NCI-H2107 (cell line): ENCODE measurements at places on chromosomes 2 and 18.

DNA sequence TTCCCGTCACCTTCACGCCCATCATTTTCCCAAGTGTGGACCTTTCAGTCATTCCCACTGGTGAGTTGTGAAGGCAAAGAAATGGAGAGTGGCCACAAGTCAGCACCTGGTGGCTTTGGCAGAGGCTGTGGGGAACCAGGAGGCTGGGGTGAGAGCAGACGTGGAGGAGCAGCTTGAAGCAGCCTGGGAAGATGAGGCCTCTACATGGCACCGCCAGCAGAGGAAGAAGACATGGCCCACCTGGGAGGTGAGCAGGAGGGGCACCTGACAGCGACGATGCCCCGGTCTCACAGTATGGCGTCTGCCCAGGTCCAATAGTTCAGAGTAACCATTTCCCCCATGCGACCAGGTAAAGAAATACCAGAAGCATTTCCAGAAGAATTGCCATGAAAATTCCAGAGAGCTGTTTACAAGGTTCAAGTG, 69.0 kb downstream of the TPO start:
- DNase-seq = no peak

DNA sequence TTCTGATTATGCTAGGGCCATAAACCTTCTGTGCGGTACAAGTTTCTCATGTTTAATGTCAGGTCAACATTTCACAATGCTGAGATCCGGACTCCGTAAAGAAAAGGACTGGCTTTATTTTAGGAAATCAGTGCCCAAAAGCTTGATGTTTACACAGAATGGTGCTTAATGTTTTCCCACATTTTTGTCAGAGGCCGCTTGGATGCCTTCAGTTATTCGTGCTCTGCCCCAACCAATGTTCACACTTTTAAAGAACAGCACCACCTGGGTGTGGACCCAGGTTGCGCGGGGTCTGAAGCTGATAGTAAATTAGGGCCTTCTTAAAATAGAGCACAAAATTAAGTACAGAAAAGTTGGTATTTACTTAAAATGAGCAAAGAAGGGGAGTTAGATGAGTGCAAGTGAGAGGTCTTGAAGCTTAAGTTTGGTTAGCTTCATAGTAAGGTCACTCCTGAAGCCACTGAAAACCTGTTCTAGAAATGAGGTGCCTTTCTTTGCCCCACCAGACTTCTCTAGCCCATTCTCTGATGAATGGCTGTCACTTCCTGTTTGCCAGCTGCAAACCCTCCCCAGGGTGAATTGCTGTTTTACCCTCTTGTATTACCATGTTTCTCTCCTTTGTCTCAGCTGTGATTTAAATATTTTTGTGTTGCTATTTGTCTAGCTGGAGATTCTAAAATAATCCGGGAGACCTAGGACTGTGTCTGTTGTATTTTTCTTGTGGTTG, 20.5 kb downstream of the SLC3A1 start:
- no peak for DNase-seq

- peak; percentile 18 for DNase-seq
Measured at GRCh38 chr2:48755473-48755872, at the start of gene LHCGR. Gene LHCGR, minus strand, starts transcription at chr2:48755724. Its CDS starts 53 bp downstream, at chr2:48755671.

GRCh38 chr2:143584936-143585335, 455.7 kb downstream of the ARHGAP15 start:
- no peak for DNase-seq

DNA sequence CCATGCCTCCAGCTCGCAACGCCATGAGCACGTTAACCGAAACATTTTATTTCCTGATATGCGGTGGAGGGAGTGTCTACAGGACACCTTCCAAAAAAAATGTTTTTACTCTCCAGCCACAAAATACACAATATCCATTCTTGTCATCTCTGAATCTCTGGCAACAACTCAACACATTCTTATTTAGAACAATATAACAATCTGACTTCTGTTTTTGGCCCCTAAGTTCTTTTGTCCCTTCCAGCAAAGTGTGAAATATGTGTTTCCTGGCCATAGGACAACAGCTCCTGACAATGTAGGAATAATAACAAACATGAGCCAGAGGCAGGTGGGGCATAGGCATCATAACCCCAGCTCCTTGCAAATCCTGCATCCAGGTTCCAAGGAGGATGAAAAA, 163.0 kb downstream of the DDX1 start:
- no peak for DNase-seq

DNA sequence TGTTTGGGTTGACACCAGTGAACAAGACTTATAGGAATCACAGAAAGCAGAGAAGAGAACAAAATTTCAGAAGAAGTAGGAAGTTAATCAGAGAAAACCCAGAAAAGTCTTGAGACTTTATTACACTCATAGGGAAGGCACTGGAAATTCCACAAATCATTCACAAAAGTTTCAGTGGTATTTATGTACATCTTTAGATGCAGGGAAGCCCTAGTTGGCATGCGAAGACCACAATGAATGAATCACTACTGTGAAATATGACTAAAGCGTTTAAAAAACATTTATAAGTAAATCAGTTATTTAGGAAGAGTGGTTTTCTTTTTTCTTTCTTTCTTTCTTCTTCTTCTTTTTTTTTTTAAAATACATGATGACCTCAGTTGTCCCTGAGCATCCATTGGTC, 105.1 kb downstream of the NUP35 start:
- no peak for DNase-seq

GRCh38 chr18:78612318-78612717, 367.3 kb upstream of the SALL3 start:
- DNase-seq = no peak

- DNase-seq = no peak
Measured at GRCh38 chr2:23565814-23566213, 180.8 kb downstream of the KLHL29 start.

- no peak for DNase-seq
Measured at GRCh38 chr2:213551526-213551925, 267.3 kb downstream of the SPAG16 start.

- no peak for DNase-seq
Measured at GRCh38 chr2:18238209-18238608, 322.2 kb downstream of the RDH14 start.

DNA sequence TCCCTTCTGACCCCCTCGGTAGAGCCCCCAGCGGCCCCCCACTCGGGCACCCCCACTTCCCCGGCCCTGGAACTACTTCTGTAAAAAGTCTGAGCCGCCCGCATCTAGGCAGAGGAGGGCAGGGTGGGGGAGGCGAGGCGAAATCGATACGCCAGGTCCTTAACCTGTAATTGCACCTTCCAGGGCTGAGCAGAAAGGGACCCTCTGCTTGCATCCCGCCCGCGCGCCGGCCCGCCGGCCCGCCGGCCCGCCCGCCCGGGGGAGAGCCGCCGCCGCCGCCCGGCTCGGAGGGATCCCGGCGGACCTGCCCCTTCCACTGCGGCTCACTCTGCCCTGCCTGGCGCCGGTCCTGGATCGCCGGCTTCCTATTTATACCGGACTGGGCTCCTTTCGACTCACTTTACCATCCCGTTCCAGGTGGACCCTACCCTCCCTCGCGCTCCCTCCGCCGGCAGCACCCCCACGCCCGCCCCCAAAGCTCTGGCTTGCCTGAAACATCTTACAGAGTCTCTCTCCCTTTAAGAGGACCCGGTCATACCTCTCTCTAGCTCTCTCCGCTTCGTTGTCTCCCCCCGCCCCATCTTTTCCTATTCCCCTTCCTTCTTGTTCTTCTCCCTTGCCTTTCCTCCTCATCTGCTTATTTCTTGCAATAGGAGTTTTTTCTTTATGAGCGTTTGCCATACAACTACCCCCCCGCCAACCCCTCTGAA, 797 bp downstream of the KLHL14 start:
- DNase-seq = no peak

DNA sequence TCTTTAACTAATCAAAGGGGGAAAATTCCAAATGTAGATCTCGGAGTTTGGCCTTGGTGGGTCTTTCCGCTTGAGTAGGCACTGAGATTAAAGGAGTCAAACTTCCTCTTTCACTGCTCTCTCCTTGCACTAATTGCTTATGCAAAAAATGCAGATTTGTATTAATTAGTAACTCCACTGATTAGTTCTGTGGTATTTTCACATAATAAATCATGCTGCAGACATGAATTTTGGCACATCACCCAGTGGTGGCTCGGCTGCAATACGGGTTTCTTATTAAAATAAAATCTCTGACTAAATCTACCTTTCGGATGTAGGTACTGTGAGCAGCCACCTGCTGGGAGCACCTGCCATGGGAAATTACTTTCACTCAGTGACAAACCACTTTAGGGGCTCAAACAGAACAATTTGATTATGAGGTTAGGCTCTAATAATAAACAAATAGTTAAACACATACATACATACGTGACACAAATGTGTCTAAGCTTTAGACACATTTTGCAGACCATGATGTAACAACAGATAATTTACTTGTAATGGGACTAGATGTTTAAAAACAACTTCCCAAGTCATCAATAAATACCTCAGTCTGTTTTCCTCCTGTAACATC, 6.4 kb upstream of the NEUROD1 start:
- DNase-seq = no peak

- no peak for DNase-seq
Measured at GRCh38 chr2:144774809-144775208, 254.9 kb upstream of the ZEB2 start.
